NCI-H2081 (cell line): ENCODE measurements at places on chromosomes 3 and 15.
A peak's percentile ranks its signal among the peaks of the same experiment; 100 is the strongest.

DNA sequence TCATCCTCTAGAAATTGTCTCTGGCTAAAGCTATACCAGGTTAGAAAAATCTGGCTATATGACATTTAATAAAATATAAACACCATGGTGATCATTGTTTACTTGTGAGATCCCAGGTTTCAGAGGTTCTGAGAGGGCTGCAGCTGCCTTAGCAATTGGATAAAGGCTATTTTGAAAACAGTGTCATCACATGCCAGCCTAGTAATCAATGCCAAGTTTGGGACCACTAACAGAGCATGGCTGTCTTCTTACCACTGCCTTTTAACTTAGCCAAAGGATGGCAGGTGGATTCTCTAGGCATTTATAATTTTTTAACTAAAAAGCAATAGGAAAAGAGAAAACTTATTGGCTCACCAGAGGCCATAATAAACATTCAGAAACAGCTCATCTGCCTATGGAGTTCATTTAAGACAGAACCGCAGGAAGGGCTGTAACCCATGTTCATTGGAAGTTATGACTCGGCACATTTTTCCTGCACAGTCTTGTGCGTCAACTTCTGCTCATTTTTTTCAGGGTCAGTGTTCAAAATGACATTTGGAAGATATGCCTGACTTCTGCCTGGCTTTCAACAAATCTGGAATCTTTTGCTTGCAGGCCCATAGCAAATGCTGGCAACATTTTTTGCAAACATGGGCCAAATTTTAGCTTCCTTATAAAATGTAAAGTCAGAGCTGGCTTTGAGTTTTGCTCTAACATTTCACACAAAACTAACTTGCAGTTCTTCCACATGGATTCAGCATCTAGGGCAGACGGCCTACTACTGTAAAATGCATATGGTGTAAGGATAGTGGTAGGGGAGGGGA, 476.0 kb upstream of the TBL1XR1 start:
- DNase-seq: no peak

- no peak for DNase-seq
These were observed 55.0 kb upstream of the DCP1A start for GRCh38 chr3:53402326-53402725.

- DNase-seq: no peak
These were observed 119.9 kb upstream of the TJP1 start for GRCh38 chr15:29942143-29942542.

DNA sequence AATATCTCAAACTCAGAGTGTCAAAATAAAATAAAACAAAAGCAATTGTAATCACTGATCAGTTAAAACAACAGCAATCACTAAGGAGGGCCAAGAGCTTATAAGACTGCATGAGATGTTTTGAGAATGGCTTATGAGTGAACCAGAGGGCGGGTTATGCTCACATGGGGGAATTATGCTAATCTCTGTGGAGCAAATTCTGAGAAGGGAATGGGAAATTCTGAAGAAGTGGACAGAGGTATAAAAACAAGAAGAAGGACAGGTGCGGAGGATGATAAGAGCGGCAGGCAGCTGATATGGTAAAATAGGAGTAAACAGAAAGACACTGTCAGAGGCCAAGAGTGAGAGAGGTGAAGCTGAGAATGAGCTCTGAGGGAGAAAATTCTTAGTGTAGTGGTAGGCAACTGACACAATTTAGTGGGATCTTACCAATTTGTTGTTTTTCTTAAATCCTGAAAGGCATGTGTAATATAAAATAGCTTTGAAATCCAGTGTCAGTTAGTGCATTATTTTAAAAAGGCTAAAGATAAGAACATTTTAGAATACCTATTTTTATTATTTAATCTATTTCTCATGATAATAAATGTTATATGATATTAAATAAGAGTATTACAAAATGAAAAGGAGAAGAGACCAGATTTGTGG, 133.8 kb downstream of the SPATA16 start:
- DNase-seq: no peak

DNA sequence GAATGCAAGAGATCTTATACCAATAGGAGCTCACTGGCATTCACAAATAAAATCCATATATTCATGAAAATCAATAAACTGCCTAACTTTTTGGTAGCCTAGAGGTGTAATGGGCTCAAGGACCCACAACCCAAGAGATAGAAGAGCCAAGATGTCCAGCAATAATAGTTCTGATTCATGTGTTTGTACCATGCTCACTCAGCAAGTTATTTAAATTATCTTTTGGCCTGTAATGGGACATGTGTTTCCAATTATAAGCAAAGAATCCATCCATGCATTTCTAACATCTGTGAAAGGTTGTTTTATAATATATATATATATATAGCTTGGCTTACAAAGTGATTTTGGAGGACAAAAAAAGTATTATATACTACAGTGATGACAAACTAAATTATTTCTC, 29.7 kb upstream of the SHC4 start:
- DNase-seq: no peak

DNA sequence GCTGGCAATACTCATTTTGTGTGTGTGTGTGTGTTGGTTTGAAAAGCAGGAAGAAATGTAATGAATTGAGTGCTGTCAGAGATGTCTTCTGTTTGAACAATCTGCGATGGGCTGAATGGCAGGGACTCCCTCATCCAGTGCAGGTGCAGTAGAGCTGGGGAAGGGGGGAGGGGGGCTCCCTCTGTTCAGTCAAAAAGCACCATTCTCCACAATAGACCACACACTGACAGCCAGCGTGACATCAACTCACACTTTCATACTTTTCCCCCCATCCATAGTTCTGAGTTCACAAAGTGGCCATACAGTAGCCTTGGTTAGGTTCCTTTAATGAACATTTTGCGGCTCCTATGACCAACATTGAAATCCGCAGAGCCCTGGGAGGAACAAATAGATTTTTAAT, 10.4 kb downstream of the SOX2 start:
- peak; percentile 98 for DNase-seq
